ENCODE measurements at places on chromosomes 11 and 22. TPM values are rescaled to one million over a fixed set of nuclear protein-coding genes. Genes with fewer than 3 reads are reported as not detected.

The IL10RA gene
- total RNA-seq, result 29.5 TPM

The TREH gene
- not detected for total RNA-seq

The TPBGL gene
- 0.31 TPM for total RNA-seq

The FAM180B gene
- 3.0 TPM for total RNA-seq

The RBFOX2 gene
- 77.7 TPM for total RNA-seq

The MYO18B gene
- total RNA-seq, result not detected

The B3GAT1 gene
- total RNA-seq, result 23.3 TPM

The DSCAML1 gene
- 4.2 TPM for total RNA-seq

The PRDM11 gene
- 21.6 TPM for total RNA-seq

The SLC22A25 gene
- total RNA-seq, result not detected

The HEPN1 gene
- not detected for total RNA-seq

The IGLL1 gene
- total RNA-seq, result not detected

The CTR9 gene
- 31.9 TPM for total RNA-seq

The MS4A4E gene
- total RNA-seq, result 7.1 TPM

The HPX gene
- 2.8 TPM for total RNA-seq

The CNTF gene
- 426 TPM for total RNA-seq

The SYNGR1 gene
- total RNA-seq, result 52.9 TPM

The XKR3 gene
- not detected for total RNA-seq

The FBXO3 gene
- 39.2 TPM for total RNA-seq

The TYR gene
- total RNA-seq, result not detected

The SLC5A1 gene
- total RNA-seq, result not detected

The MRGPRX4 gene
- total RNA-seq, result not detected

The OMP gene
- total RNA-seq, result 2.8 TPM

The SNU13 gene
- 97.2 TPM for total RNA-seq

The RIN1 gene
- 5.0 TPM for total RNA-seq

The INS gene
- total RNA-seq, result 1.5 TPM

The POU2AF2 gene
- 0.80 TPM for total RNA-seq

The LARGE2 gene
- total RNA-seq, result 1.4 TPM

The APOBEC3G gene
- 8.9 TPM for total RNA-seq

The APOA5 gene
- not detected for total RNA-seq

The NLRP10 gene
- not detected for total RNA-seq

The OR10D3 gene
- not detected for total RNA-seq

The TESMIN gene
- 1.5 TPM for total RNA-seq

The CARNS1 gene
- total RNA-seq, result 8.4 TPM

The SLC22A12 gene
- not detected for total RNA-seq

The OR4D5 gene
- not detected for total RNA-seq

The SEC14L2 gene
- total RNA-seq, result 20.8 TPM

The OR52N4 gene
- total RNA-seq, result 0.85 TPM

The MCAM gene
- total RNA-seq, result 146 TPM

The HSD17B12 gene
- total RNA-seq, result 102 TPM

The BAD gene
- 47.4 TPM for total RNA-seq

All from sciatic nerve (tissue), 2 donors.